GM23248 (cell line): ENCODE measurements at places on chromosomes 12 and 14.

DNA sequence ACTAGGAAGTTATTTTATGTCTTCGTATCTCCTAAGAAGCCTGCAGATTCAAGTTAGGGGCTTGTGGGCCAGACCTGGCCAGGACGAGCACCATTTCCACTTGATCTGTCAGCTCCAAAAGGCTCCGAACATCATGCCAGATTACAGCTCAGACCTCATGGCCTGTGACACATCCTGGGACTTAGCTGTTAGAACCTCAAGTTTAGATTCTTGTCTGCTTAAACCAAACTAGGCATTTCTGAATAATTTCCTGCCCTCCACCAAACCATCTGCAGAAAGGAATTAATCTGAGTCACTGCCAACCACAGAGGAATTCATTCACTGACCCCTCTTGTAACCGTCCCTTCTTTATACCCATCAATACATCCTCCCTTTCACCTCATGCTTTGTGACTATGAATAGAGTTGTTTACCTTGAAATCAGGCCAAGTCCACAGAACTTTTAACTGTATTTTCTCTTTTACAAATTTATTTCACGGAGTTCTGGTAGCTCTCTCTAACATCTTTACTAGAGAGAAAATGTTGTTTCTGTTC lies 120.3 kb downstream of the FBXL14 start:
- DNase-seq: peak; percentile 97

DNA sequence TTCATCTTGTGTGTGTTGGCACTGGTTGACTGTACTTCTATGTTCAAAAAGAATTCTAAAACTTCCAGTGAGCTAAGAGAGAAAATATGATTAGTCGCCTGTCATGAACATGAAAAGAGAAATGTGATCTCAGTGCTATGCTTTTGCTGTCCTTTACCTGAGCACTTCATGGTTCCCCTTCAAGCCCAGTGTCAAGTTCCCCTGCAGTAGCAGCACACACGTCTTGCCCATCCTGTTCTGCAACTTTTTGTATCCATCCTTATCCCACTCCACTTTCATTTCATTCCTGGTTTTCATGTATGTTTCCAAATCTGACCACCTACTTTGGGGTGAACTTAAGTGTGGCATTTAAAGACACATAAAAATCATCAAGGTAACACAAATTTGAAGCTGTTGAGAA lies 848.0 kb upstream of the USP15 start:
- DNase-seq: no peak

- peak; percentile 35 for DNase-seq
Observed at GRCh38 chr12:57011438-57012424, 4.6 kb downstream of the TAC3 start.

DNA sequence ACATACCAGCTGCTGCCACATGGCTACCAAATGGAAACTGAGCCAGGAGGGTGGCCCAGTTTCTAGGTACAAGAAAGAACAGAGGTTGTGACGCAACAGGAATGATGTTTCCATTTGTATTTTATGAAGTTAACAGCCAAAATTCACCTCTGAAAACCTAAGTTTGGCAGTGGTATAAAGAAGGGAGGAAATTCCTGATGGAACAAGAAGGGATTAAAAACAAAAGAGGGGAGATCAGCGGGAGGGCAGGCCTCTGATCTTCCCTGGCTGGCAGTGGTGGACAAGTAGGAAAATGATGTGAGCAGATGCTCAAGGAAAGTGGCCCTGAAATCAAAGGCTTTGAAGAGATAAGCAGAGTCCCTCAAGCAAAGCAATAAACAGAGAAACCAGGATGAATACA lies 47.3 kb upstream of the BCL2L14 start:
- DNase-seq: no peak

- DNase-seq: peak; percentile 21
Observed at GRCh38 chr12:30952015-30952414, 25.5 kb downstream of the TSPAN11 start.

- DNase-seq: no peak
Observed at GRCh38 chr14:95679148-95679815, 6.9 kb upstream of the TCL1B start.

DNA sequence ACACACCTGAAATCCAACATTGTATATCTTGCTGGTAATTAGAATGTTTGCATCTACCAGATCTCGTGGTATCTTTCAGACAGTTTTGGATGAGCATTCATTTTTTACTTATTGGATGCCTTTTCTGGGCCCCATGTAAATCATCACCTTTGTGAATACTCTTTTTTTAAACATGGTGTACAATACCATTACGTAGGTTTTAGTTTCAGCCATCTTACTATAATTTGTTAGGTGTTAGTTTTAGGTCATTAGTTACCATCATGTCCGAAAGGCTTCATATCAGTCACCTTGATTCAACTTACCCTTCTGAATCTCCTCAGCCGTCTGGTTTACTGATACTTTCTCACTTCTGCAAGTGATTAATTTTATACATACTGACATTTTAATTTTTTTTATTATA lies 5.3 kb downstream of the EIF2S1 start:
- no peak for DNase-seq

- DNase-seq: no peak
Observed at GRCh38 chr14:102782974-102783373, 5.7 kb downstream of the TRAF3 start.

DNA sequence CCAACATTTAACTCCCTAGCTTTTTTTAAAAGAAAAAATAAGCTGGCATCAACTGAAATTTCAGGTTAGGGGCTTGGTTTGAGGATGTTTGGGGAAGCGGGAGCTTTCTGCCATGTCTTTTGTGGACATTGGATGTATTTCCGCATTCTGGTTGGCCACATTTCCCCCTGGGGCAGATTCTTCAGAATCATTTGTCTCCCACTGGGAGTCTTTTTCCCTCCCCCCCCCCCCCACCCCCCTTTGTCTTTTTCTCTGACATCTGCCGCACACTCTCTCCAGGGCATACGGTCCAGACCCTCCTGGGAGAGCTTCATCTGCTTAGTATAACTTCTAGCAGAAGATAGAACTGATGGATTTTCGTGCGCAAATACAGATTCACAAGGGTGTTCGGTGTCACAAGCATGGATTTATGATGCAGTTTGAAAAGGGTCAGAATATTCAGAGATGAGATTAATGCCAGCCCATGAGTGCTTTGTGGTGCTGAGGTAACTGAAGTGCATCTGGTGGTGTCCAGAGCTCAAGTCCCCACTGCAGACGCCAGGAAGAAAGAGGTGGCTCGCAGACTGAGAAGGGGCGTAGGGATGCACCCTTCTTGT lies 40.2 kb downstream of the ETV6 start:
- DNase-seq: no peak

DNA sequence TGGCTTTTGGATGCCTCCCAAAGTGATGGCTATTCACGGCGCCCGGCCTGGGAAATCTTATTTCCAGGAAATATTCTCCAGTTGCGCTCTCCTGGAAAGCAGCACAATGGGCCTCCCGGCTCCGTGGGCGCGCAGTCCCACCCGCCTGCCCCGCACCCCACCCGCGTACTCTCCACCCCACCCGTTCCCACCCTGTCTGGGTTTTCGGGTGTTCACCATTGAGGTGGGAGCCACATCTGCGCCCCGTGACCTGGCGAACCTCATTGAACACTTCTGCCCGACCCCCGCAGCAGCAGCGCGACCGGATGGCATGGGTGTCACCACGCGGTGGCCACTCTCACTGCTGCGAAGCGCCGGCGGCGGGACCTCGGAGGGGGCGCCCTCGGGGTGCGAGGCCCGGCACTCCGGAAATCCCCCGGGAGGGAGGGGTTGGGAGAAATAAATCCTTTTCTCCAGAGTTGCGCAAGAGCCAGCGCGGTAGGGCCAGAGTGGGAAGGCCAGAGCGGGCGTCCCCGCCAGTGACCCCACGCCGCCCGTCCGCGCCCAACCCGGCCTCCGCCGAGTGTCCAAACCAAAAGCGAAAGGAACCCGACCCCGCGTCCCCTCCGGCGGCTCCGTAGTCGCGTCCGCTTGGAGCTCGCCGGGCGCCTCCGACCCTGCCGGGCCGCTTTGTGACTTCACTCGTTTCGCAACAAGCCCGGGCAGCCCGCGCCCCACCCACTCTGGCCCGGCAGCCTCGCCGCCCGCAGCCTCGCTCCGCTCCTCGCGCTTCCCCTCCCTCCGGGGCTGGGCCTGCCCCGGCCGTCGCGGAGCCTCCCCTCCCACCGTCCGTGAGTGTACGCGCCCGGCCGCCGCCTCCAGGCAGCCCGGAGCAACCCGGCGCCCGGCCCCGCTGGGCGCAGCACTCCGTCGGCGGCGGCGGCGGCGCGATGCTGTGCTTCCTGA lies at the start of gene DRAM1:
Gene DRAM1, plus strand, starts transcription at position 720 of the 945 bp plus-strand sequence. Its CDS starts 210 bp downstream, at position 930.
- peak; percentile 97 for DNase-seq

GRCh38 chr14:31320216-31320615 lies 100.1 kb downstream of the HEATR5A start:
- DNase-seq: no peak

GRCh38 chr12:41663598-41664265 lies 475.6 kb downstream of the PDZRN4 start:
- DNase-seq: peak; percentile 29

GRCh38 chr12:65968359-65968758 lies 144.1 kb downstream of the HMGA2 start:
- no peak for DNase-seq

DNA sequence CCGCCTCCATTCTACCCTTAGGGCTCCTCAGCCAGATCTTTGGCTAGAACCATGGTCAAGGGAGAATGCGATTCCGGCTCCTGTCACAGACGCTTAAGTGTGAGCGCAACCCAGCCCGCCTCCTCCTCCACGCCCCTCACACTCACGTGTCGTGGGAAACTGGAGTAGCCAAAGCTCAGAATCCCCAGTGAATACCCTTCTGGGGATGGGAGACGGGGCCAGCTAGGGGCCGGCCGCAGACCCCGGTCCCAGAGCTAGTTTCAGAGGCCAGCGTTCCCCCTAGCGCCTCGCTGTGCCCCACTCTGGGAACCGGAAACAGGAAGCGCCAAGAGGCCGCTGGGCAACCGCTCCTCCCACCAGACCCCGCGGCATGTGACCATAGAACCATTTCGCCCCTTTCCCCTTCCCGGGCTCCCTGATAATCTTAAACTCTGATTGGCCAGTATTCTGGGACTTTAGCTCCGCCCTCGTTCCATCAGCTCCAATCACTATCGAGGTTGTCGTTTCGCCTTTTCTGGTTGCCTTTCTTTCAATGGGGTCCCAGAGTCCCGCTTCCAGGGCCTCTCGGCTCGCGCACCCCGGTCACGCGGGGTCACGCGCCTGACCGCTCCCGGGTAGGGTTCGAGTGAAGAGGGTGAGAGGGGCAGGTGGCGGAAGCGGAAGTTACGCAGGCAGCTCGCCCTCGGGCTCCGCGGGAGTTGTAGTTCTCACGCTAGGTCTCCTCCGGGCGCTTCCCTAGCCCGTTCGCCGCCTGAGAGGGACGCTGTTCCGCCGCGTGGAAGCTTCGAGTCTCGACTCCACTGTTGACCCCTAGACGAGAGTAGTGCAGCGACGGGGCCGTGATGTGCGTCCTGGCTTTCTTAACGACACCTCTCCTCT lies at the start of gene M6PR:
Gene M6PR, minus strand, starts transcription at position 304 of the 879 bp plus-strand sequence. CDS start 3,241 bp downstream, outside the sequence.
- DNase-seq: peak; percentile 98

- no peak for DNase-seq
Observed at GRCh38 chr14:100282083-100282350, 24.2 kb downstream of the SLC25A29 start.

DNA sequence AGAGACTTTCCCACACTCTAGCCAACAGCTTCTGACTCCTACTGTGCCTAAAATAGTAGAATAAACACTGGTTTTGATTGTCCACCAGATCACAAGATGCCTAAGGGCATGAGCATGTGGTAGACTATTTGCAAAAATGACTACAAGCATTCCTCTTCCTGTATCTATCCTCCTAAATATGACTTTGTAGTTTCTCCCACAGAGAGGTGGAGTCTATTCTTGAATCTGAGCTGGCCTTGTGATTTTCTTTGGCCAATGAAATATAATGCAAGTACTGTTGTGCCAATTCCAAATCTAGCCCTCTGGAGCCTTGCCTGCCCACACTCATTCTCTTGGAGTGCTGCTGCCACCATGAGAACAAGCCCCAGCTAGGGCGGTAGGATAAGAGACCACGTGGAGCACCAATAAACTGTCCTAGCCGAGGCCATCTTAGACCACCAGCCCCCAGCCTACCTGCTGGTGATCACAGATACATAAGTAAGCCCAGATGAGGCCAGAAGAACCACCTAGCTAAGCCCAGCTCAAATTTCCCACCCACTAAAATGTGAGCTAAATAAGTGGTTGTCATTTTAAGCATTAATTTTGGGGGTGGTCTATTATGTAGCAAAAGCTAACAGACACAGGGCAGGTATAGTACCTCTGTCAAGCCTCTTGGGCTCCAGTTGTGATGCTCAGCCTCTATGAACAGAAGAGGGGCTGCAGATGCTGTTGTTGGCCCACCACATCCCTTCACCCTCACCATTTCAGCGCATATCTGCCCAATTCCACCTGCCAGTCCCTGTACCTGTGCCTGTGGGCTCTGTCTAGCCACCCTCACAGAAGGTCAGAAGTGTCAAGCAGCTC lies 17.9 kb downstream of the ZFP36L1 start:
- DNase-seq: peak; percentile 89

DNA sequence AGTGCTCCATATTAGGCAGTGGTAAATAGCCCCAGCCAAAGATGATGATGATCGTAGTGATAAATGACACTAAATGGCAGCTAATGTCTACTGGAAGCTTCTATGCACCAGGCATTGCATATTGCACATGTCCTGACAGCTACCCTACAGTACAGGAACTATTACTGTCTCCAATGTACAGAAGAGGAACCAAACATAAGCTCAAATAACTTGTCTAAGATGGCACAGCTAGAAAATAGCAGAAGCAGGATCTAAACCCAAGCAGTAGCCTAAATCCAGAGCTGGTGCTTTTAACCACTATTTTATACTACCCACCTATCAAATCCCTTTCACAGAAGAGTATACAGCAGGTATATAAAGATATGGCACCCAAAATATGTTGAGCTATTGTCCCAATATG lies 28.9 kb downstream of the ESR2 start:
- no peak for DNase-seq

DNA sequence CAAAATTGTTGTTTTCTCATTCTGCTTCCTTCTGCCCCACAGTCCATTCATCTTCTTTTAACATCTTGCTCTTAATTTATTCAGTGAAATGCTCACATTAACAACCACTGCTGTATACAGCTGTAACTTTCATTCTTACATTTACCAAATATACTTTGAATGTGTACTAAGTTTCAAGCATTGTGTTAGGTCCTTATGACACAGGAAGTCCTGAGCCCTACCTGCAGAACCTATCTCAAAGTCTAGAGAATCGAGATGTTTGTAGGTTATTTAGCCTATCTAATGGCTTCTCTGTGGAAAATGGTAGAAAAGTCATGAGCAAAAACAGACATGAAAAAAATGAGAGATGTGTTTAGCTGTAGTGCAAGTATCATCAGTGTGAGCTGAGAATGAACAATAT lies 117.6 kb upstream of the MGAT4C start:
- no peak for DNase-seq
